ENCODE measurements at places on chromosomes 16 and 17.

DNA sequence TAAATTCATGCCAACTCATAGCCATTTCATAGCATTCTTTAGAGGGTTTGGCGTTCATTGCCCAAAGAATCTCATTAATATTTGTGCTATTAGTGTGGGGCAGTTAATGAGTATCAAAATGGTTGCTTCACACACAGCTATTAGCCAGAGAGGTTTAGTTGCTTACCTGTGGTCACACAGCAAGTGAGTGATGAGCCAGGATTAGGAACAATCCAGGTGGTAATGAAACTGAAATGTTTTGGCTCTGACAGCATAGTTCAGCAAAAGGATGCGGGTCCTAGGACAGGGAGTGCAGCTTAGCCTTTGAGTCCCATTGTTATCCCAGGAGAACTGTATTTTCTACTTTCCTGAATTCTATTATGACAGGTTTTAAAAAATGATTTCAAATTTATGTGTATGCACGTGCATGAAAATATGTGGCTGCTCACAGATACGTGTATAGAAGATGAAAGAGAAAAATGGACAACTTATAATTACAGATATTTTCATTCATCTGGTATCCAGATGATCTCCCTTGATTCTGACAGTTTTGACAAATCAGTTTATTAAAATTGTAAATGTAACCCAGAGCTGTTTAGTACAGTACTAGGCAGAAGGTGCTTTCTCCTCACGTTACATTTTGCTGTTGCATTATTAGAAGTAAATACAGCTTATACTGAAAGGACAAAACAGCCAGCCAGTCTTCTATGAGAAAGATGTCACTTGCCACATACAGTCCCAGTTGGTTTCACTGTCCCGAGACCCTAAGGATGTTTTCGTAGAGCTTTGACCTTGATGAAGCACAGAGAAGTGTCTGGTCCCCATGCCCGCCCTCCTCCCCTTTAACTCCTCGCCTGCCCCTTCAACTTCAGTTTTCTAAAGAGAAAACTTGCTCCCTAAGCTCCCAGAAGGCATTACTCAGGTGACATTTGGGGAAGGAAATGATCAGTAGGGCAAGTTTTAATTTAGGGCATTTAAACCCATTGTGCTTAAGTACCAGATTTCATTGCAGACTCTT is 99.8 kb upstream of the TBX2 start:
- no peak for DNase-seq

GRCh38 chr16:30439720-30440348 is 5.8 kb downstream of the SEPHS2 start:
- no peak for DNase-seq

GRCh38 chr17:48528936-48529682 is 1.7 kb downstream of the HOXB1 start:
- DNase-seq, result no peak

GRCh38 chr17:60077672-60078519 is 825 bp downstream of the HEATR6 start:
- no peak for DNase-seq
